GM10248 (cell line): ENCODE measurements at places on chromosomes 1 and 21.

DNA sequence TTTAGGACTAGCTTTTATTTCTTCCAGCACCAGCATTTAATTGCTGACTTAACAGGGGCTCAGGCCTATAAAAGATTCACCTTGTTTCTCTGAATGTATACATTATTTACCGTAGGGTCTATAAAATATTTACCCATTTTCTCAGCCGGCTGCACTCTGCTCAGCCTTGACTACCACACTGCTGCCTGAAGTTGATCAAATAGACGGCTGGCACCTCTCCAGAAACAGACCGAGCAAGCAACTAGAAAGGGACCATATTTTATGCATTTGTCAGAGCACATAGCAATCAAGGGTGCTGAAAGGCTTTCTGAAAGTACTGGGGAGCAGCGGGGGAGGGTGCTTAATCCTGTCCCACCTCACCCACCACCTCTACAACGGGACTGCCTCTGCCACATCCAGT, 64.7 kb upstream of the FGGY start:
- DNase-seq = no peak

GRCh38 chr1:93766451-93766850, 84.8 kb upstream of the BCAR3 start:
- no peak for DNase-seq

GRCh38 chr21:37655611-37656300, 260.5 kb downstream of the KCNJ6 start:
- DNase-seq = no peak

- no peak for DNase-seq
These were observed 28.6 kb upstream of the MX1 start for GRCh38 chr21:41397471-41397891.

DNA sequence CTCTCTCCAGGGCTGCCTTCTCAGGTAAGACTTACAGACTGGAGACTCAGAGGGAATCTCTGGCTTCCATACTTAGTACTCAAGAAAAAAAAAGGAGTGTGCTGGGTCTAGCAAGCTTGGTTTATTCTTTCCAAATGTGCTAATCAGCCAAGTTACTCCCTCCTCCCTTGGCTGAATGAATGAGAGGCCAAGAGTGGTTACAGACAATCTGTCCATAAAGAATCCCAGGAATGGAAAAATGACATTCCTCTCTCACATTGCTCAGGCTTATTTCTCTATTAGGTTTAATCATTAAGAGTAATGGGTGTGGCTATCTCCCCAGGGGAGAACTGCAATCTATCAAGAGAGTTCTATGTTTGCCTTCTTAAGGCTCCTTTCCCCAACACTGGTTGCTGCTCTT, 547.3 kb upstream of the PLXNA2 start:
- no peak for DNase-seq

GRCh38 chr1:156138458-156138867, 14.9 kb upstream of the SEMA4A start:
- DNase-seq = no peak

DNA sequence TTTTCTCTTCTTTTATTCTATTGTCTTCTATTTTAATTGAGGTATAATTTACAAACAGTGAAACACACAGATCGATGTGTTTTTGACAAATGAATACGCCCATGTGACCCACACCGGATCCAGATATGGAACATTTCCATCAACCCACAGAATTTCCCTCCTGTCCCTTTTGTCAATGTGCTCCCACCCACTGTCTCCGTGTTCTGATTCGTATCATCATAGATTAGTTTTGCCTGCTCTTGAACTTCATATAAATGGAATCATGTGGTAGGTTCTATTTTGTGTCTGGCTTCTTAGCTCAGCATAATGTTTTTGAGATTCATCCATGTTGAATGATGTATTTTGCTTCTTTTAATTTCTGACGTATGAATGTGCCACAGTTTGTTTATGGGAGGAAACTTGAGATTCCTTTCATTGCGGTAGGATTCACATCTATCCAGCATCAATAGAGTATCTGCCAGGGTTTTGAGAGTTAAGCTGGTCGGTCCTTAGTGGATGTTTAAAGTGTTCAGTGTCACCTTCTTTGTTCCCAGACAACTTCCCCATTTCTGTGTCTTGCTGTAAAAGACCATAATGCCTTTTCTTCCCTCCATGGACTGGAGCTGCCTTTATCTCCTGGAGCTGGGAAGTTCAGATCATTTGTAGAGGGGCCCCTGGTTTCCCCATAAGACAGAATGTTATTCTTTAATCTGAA, 14.7 kb downstream of the NAV1 start:
- no peak for DNase-seq
